ENCODE measurements at places on chromosomes 5 and 9.

DNA sequence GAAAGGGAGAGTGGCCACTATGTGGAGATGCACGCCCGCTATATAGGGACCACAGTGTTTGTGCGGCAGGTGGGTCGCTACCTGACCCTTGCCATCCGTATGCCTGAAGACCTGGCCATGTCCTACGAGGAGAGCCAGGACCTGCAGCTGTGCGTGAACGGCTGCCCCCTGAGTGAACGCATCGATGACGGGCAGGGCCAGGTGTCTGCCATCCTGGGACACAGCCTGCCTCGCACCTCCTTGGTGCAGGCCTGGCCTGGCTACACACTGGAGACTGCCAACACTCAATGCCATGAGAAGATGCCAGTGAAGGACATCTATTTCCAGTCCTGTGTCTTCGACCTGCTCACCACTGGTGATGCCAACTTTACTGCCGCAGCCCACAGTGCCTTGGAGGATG, 19.8 kb downstream of the RGMB start:
- H3K4me1 ChIP-seq = peaks cover 4% of the 10 kb centered on the region
- no peaks in the 10 kb centered on the region for H3K27me3 ChIP-seq
- DNase-seq = no peak

- H3K27me3 ChIP-seq = no peaks in the 10 kb centered on the region
- peaks cover 4% of the 10 kb centered on the region for H3K4me1 ChIP-seq
- H3K27ac ChIP-seq = no peak overlapping the region
Measured at GRCh38 chr9:109031241-109031640, 17.9 kb upstream of the CTNNAL1 start.

DNA sequence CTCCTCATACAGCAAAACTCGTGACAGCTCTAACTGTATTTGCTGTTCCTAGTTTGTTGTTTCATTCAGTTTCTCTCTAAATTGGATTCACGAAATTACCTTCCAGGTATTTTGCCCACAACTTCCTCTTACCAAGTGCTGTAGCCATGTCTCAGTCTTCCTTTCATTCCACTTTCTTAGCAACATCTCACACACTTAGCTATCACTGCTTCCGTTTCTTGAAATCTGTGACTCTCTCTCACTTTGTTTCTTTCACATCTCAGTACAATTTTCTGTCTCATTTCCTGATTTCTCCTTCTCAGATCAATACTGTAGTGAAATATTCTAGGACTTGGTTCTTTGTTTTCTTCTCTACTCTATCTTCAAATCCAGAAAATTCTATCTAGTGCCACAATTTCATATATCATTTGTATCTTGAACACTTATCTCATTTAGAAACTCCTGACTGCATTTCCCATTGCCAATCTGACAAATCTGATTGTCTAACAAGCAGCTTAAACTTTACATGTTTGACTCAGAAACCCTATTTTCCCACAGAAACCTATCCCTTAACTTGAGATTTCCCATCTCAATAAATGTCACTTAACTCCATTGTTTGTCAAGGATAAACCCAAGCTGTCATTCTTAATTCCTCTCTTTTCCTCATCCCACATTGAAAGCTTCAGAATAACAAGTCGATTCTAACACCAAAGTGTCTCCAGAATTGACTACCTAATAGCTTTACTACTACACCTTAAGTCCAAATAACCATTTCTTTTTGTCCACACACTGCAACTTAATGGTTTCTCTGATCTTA, 303.1 kb downstream of the CDH12 start:
- no peak overlapping the region for H3K4me3 ChIP-seq
- no peaks in the 10 kb centered on the region for H3K36me3 ChIP-seq
- H3K4me1 ChIP-seq = no peaks in the 10 kb centered on the region

DNA sequence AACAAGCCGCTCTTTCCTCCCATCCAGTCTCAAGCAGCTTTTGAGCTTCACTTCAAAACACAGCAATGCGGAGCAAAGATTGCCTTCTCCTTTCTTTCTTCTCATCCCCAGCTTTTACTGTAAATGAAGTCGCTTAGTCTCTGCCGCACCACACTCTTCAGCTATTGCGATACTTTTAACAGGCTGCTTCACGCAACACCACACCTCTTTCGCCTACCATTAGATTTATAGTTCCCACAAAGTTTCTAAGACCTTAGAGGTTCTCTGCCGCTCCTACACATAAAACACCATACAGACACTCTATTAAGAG, 711 bp downstream of the PGGT1B start:
- H3K36me3 ChIP-seq = peaks cover 9% of the 10 kb centered on the region
- peak overlapping the region; percentile 90 for H3K27ac ChIP-seq
- H3K4me1 ChIP-seq = peaks cover 1% of the 10 kb centered on the region
- H3K27me3 ChIP-seq = no peaks in the 10 kb centered on the region
- peak overlapping the region; percentile 85 for H3K4me3 ChIP-seq

- H3K36me3 ChIP-seq = no peaks in the 10 kb centered on the region
- peaks cover 21% of the 10 kb centered on the region for H3K27me3 ChIP-seq
- no peak overlapping the region for H3K4me3 ChIP-seq
- H3K4me1 ChIP-seq = no peaks in the 10 kb centered on the region
Measured at GRCh38 chr5:172502969-172503368, 48.6 kb upstream of the SH3PXD2B start.

DNA sequence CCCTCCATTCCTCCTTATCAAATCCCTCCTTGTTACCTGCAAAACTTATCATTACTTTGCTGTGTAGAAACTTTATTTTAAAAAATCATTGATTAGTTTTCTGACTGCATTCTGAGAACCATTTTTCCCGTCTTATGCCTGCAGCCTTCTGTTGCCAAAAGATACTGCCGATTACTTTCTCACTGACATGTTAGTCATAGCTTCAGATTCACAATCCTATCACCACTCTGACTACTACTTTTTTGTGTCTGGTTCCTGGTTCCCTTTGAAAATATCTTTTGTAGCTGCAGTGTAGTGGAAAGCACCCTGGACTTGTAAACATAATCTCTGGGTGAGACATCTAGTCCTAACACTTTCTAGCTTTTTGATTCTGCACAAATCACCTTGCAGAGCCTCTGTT, 71.7 kb downstream of the NR2F1 start:
- no peak overlapping the region for H3K4me3 ChIP-seq
- no peak for DNase-seq
- no peak overlapping the region for H3K27ac ChIP-seq
- H3K4me1 ChIP-seq = no peaks in the 10 kb centered on the region
- no peaks in the 10 kb centered on the region for H3K36me3 ChIP-seq
